ENCODE measurements at places on chromosomes 7 and 10.

GRCh38 chr10:117004227-117005025 lies 561 bp downstream of the SHTN1 start:
- peak; percentile 24 for DNase-seq

- no peak for DNase-seq
These were observed 17.1 kb downstream of the URGCP start for GRCh38 chr7:43888993-43889945.

DNA sequence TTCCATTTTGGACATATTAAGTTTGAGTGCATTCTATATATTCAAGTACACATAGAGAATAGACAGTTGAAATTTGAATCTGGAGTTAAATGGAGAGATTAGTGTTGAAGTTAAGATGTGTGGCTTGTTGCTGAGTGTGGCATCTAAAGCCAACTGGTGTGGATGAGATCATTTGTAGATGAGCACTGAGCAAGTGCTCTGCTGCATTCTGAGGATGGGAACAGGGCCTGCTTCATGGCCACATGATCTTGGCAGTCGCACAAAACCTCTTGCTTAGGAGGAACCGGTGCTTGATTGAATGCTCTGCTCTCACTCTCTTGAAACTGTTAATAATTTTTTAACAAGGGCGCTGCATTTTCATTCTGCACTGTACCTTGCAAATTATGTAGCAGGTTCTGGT lies 62.0 kb downstream of the EPDR1 start:
- DNase-seq: no peak

DNA sequence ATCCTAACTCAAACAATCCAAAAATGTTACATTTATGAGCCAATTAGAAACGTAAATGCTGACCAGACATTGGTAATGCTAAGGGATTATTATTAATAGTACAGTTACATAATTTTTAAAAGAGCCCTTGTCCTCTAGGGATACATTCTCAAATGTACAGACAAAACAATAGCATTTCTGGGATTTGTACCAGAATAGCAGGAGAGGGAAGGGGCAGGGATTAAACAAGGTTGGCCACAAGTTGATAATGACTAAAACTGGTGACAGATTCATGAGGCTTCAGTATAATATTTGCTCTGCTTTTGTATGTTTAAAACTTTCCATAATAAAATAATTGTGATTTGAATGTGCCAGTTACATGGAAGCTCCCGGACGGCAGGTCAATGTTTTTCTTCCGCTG lies 27.0 kb downstream of the HSPA12A start:
- DNase-seq: no peak

DNA sequence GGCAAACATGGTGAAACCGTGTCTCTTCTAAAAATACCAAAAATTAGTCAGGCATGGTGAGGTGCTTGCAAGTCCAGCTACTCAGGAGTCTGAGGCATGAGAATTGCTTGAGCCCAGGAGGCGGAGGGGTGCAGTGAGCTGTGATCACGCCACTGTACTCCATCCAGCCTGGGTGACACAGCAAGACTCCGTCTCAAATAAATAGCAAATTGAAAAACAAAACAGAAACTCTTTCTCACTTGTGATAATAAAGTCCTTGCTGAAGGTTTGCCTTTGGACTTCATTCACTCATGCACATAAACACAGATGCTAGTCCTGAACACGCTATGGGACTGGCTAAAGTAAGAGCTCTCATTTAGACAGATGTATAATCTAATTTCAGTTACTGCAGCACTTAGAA lies 37.6 kb downstream of the ANK3 start:
- no peak for DNase-seq

GRCh38 chr7:139265673-139266072 lies 34.6 kb downstream of the UBN2 start:
- DNase-seq: no peak

DNA sequence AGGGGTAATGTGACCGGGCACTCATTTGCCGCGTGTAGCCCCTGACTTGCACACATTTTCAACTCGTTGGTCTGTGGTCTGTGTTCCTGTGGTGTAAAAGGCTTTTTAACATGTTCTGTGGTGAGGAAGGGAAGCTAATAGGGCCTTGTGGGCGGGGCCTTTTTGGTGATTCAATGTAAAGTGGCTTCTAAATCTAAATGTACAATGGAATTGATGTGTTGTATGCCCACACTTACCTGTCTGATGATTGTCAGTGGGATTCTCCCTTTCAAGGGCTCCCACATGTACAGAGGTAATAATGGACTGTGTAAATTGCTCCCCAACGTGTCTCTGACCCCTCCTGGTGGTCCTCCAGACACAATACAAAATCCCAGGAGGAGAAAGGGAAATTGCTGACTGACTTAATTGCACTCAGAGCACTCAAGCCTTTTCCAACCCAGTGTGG lies 43.1 kb upstream of the GATAD1 start:
- DNase-seq: no peak

DNA sequence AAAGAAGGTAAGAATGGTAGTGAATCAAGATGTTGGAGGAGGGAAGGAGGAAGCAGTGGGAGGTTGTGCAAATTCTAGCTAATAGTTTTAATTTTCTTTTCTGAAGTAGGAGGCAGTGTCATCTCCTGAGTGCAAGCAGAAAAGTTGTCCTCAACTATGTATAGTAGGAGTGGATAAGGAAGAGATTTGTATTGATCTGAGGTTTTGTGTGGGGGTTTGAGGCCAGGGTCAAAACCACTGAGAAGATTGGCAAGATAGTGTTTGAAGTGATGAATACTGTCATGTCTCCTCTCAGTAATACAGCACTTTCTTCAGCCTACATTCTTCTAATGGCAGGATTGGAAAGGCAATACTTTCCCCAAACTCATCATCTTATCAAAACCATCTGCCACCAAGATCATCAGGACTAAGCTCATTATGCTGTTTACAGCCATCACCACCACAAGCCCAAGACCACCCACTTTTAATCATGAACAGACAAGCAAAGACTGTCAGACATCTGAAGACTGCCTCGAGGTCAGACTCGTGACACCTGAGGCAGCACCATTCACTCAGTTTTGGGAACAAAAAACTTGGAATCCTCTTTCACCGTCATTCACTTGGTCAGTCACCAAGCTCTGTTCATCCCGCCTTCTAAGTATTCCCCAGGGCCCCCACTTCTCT lies 1.5 kb upstream of the MIOS start:
- DNase-seq: no peak

- DNase-seq: peak; percentile 29
These were observed 96.0 kb downstream of the MTERF1 start for GRCh38 chr7:91784469-91784868.

DNA sequence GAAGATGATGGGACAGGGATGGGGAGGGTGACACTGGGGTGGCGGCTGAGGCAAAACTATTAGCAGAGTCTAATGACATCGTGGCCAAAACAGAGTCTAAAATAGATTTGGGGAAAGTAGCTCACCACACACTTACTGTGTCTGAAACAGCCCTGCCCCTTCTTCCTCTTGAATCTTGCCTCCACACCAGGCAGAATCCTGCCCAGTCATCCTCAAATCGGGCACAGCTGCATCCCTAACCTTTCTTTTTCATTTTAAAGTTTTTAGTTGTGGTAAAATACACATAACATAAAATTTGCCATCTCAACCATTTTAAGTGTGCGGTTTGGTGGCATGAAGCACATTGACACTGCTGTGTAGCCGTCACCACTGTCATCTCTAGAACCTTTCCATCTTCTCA lies 90.0 kb downstream of the PRKAG2 start:
- no peak for DNase-seq

GRCh38 chr10:1109795-1110673 lies 53.8 kb downstream of the WDR37 start:
- DNase-seq: peak; percentile 87

DNA sequence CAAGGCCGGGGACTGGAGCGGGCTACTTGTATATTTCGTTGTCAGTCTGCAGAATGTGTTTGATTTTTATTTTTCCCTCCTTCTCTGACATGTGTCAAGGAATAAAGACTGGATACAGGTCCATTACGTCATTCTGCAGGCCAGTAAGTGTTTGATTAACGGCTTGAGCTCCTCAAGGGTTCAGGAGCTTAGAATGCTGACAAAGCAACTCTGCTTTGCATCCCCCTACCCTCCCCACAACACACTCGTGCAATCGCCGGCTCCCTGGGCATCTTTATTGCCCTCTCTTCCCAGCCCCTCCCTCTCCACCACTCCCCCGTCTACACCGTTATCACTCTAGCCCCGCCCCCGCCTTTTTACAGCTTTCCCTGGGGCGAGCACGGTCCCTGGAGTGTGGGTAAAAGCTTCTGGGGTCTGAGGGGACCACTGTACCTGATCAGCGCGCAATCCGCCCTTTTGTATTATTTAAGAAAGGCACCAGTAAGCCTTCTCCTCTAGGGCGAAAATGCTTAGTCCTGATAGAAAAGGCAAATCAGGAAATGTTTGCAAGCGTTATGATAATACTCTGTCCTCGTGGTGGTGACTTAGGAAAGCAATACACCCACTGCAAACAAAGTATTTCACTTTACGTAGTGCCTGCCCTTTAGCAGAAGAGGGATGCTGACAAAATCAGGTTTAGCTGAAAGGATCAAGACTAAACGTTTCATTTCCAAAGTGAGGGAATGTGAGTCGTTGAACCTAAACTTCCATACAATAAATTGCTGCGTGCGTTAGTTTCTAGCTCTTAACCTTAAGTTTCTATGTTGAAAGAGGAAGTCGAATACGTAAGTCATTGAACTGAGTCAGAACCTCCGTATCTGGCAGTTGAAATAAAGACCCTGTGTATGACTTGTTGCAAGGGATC lies 1.4 kb upstream of the CREB5 start:
- peak; percentile 42 for DNase-seq

- no peak for DNase-seq
These were observed 518.4 kb downstream of the CCSER2 start for GRCh38 chr10:84846658-84847316.

- no peak for DNase-seq
These were observed 89.8 kb downstream of the GNAI1 start for GRCh38 chr7:80224415-80224814.

GRCh38 chr10:124403548-124403947 lies 15.2 kb downstream of the OAT start:
- DNase-seq: peak; percentile 74

DNA sequence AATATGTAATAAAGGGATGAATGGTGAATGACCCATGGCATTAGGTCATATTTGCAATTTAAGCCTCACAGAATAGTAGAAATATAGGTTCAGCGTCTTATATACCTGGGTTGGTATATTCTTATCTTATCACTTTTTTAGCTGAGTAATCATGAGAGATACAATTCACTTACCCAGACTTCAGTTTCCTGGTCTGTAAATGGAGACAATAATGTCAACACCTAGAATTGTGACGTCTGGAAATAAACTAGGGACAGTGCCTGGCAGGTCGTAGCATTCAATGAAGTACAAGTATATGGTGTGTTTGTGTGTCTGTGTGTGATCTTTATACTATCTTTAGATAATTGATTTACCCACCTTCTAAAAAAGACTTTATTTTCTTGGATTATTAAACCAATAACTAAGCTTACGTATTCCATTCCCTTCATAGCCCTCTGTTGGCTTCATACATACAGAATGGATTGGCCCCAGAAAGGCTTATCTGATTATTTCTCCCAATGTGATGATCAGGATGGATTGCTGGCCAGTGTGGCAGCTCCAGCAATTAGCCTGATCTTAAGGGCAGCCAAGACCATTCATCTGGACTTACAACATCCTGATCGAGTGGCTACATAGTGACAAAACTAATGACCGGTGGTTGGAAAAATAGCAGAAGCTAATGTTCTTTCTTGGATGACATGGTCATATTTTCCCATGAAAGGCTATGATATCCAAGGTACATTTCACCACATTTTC lies 121.2 kb upstream of the NPVF start:
- DNase-seq: no peak

GRCh38 chr10:30413996-30414576 lies 19.9 kb upstream of the MAP3K8 start:
- peak; percentile 49 for DNase-seq

- no peak for DNase-seq
These were observed 10.7 kb downstream of the CCDC6 start for GRCh38 chr10:59895629-59896116.

DNA sequence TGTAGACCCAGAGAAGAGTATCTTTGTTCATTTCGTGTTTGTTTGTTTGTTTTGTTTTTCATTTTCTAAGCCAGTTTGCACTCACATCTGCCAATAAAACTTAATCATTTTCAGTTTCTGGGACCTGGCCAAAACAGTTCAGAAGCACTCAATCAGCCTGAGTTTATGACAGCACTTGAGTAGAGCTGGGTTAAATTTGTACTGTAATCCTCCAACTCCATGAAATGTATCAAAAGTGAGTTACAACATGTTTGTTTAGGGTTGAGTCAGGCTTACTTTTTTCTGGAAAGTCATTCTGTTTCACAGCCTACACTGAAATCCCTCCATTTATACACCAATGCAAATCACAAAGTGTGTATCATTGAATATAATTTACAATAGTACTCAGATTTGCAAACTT lies 91.9 kb downstream of the ZWINT start:
- no peak for DNase-seq

GRCh38 chr7:2956076-2956475 lies 87.6 kb downstream of the CARD11 start:
- no peak for DNase-seq

GRCh38 chr10:35910234-35910633 lies 268.1 kb upstream of the FZD8 start:
- DNase-seq: peak; percentile 25

DNA sequence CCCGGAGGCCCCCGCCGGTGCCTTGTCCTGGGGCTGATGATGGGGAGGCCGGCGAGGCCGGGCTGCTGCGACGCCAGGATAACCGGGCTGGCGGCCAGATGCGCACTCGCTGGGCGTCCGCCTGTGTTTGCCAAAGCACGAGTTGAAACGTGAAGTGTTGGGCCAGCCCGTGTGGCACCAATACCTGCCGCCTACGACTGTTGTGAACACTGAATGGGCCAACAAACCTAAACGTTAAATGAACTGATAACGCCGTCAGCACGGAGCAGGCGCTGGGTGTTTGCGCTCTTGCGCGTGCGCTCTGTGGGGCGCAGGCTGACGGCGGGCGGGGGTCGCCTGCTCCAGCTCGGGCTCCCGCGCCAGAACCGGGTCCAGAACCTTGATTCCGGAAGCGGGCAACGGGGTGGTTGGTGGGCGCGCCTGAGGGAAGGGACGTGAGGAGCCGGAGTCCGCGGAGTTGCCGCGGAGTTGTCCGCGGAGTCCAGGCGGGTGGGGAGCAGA lies 658 bp downstream of the CYP2E1 start:
- DNase-seq: no peak

DNA sequence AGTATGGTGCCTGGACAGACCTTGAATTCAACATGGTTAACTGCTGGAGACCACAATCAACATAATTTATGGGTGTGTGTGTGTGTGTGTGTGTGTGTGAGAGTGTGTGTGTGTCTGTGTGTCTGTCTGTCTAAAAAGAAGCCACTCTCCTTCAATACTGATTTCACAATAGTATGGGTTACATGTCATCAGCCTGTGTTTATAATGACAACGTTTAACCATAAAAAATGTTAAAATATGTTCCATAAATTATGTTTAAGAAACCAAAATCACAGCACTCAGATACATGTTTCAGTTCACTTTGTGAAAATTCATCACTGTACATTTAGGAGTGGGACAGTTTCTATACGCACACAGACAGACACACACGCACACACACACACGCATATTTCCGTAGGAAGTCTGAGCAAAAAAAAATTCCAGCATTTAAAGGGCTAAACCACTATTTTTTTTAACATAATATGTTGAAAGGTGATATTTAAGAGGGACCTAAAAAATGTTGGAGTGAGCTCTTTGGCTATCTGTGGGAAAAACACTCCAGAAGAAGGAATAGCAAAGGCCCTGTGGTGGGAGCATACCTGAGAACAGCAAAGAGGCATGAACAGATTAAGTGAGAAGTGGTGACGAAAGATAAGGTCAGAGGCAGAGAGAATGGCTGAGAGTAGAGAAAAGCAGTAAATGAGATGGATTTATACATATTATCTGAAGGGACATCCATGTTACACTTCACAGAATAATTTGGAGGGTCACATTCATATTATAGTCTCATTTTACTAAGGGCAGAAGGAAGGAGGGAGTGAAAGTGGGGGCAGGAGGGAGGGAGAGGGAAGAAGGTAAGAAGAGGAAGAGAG lies 10.9 kb downstream of the PDZD8 start:
- DNase-seq: no peak

Data from kidney glomerular epithelial cell (primary cell).